ENCODE measurements at places on chromosomes 12 and 14.
A peak's percentile ranks its signal among the peaks of the same experiment; 100 is the strongest.

DNA sequence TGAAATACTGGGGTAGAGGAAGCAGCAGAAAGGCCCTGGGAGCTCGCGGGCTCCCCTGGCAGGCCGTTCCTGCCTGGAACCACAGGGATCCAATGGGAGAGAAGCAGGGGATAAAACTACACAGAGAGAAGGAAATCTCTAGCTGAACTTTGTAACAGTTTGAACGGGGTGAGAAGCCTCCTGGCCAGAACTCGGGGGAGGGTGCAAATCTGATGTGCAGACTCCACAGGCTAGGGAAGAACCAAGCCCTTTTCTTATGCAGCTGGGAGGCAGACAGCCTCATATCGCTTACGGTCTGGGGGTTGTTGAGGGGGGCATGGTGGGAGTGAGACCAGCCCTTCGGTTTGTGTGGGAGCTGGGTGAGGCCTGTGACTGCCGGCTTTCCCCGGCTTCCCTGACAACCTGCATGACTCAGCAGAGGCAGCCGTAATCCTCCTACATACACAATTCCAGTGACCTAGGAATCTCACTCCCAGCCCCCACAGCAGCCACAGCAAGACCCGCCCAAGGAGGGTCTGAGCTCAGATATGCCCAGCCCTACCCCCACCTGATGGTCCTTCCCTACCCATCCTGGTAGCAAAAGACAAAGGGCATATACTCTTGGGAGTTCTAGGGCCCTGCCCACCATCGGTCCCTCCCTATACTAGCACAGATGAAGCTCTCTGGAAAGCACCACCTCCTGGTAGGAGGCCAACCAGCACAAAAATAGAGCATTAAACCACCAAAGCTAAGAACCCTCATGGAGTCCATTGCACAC is 143.0 kb downstream of the TMTC1 start:
- DNase-seq = no peak

GRCh38 chr12:108788911-108789310 is 57.6 kb upstream of the CORO1C start:
- no peak for DNase-seq

GRCh38 chr12:12979731-12980259 is 20.3 kb downstream of the HEBP1 start:
- DNase-seq = no peak

GRCh38 chr14:105944632-105945610 is 418.5 kb downstream of the TMEM121 start:
- peak; percentile 45 for DNase-seq

GRCh38 chr14:54685286-54685845 is 118.4 kb downstream of the SAMD4A start:
- DNase-seq = no peak

- no peak for DNase-seq
These were observed 15.7 kb upstream of the STAC3 start for GRCh38 chr12:57266681-57267080.

DNA sequence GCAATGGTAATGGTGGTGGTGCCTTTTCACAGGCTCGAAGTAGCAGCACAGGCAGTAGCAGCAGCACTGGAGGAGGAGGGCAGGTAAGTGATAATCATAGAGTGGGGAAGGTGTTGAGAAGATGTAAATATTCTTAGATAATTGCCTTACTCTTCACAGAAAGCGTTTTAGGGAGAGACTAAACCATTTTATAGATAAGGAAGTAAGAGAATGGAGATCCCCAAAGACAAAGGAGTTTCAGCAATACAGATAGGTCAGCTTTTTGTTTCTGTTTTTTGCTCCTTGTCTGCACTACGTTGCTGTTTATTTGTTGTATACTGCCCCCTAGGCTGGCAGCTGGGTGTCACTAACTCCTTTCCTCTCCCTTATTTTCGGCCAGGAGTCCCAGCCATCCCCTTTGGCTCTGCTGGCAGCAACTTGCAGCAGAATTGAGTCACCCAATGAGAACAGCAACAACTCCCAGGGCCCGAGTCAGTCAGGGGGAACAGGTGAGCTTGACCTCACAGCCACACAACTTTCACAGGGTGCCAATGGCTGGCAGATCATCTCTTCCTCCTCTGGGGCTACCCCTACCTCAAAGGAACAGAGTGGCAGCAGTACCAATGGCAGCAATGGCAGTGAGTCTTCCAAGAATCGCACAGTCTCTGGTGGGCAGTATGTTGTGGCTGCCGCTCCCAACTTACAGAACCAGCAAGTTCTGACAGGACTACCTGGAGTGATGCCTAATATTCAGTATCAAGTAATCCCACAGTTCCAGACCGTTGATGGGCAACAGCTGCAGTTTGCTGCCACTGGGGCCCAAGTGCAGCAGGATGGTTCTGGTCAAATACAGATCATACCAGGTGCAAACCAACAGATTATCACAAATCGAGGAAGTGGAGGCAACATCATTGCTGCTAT is 2.0 kb downstream of the SP1 start:
- DNase-seq = no peak

DNA sequence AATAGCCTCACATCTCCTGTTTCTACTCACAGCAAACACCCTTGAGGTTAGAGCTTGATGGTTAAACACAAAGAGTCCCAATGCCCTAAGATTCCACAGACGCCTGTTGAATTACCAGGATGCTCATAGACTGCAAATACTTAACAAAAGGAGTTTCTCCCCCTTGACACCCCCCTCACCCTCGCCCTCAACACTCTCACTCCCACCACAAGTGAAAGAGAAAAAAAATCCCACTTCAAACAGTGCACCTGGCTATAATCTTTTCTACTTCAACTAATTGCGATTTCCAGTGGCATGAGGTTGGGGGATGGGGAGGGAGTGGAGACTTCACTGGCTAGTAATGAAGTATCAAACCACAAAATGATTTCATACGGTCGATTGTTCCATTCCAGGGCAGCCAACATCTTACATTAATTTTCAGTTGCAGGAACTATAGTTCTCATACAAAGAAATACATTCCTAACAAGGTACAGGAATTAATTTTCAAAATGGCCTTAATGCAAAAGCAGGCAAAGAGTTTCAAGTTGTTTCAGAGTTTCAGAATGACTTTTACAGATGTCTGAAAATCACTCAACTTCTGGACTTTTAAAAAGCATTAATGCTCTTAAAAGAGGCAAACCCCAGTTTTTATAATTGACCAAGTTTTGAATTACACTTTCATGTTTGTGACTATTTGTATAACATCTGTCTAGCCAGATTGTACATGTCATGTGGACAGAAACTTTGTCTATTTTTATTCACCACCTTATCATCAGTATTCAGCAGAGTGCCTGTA is 390.7 kb downstream of the C12orf75 start:
- DNase-seq = no peak

DNA sequence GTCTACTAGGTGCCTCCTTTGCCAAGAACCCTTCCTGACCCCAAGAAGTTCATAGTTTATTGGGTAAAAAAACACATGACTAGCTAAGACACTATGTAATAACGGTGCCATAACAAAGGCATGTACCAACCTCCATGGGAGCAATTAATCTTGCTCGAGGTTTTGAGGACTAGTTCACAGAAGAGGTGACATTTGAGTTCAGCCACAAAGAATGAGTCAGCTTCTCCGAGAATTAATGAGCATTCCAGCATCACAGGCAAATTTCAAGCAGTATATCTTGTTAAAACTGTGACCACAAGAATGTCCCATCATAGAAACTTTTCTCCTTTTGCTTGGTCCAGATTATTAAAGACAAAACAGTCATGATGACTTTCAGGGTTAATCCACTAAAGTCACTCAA is 113.0 kb upstream of the RAP1B start:
- DNase-seq = no peak

DNA sequence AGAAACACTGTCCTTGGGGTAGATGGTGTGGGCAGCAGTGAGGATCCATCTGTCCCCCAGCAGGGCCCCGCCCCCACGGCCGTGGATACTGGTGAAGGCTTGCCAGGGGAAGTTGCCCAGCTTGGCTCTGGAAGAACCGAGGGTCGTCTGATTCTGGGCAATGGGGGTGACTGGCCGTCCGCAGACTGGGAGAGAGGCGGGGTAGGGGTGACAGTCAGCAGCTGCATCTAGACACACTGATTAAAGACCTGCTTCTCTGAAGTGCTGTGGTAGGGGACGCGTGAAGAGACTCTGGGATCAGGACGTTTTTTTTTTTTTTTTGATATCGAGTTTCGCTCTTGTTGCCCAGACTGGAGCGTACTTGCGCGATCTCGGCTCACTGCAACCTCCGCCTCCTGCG is 4.7 kb upstream of the C1R start:
- no peak for DNase-seq

DNA sequence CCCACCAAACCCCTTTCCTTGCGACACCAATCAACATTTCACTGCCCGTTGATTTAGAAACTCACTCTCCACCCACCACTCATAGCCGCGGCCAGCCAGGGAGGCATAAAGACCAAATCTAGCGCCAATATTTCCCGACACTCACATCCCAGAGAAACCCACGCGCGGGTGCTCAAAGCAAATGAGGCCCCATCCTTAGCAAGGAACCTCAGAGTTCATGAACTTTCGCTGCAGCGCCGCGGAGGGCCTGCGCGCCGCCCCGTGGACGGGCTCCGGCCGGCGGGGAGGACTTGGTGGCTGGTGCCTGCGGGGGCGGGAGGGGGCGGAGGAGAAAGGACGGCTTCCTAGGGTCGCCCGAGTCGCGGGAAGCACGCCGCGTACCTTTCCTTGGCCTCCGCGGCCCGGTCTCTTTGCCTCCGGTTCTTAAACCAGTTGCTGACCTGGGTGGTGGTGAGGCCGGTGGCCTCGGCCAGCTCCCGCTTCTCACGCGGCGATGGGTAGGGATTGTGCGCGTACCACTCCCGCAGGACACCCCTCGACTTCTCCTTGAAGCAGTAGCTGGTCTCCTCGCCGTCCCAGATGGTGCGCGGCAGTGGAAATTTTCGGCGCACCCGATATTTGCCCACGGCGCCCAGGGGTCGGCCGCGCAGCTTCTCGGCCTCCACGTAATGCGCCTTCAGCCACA is 886 bp downstream of the SIX1 start:
- DNase-seq = no peak
